Foreskin keratinocyte (primary cell): ENCODE measurements at places on chromosomes 7 and 10.
A peak's percentile ranks its signal among the peaks of the same experiment; 100 is the strongest.

GRCh38 chr7:116138202-116138801 is 72.0 kb upstream of the TES start:
- DNase-seq: no peak

DNA sequence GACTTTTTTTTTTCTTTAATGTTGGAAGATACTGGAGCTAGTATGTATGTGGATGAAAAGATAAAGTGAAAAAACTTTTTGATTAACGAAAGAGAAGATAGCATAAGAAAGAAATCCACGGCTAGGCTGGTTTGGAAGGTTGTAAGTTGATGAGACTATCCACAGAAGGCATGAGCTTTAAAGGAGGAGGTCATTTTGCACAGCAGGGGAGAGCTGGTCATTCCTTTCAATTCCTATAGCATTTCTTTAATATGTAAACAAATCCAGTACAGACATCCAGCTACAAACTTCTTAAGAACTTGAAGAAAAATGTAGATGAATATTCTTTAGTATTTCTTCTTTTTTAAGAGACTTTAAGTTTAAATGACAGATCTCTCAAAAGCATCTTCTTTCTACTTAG is 281.3 kb downstream of the CACNA2D1 start:
- DNase-seq: no peak

DNA sequence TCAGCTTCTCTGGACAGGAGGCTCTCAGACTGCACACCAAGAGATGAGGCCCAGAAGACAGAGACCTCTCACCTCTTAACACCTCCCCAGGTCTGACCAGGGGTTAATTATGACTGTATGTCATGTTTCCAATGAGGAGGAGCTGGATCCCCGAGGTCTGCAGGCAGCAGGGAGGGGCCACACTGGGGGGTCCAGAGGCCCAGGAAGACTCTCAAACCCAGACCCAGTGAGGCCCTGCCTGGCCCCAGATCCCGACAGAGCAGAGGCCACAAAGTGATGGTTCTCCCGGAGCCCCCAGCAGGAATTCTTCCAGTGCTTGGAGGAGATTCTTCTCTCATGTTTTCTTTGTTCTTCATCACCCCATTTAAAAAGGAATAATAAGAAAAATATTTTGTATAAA is 28.8 kb downstream of the PTPRN2 start:
- no peak for DNase-seq

DNA sequence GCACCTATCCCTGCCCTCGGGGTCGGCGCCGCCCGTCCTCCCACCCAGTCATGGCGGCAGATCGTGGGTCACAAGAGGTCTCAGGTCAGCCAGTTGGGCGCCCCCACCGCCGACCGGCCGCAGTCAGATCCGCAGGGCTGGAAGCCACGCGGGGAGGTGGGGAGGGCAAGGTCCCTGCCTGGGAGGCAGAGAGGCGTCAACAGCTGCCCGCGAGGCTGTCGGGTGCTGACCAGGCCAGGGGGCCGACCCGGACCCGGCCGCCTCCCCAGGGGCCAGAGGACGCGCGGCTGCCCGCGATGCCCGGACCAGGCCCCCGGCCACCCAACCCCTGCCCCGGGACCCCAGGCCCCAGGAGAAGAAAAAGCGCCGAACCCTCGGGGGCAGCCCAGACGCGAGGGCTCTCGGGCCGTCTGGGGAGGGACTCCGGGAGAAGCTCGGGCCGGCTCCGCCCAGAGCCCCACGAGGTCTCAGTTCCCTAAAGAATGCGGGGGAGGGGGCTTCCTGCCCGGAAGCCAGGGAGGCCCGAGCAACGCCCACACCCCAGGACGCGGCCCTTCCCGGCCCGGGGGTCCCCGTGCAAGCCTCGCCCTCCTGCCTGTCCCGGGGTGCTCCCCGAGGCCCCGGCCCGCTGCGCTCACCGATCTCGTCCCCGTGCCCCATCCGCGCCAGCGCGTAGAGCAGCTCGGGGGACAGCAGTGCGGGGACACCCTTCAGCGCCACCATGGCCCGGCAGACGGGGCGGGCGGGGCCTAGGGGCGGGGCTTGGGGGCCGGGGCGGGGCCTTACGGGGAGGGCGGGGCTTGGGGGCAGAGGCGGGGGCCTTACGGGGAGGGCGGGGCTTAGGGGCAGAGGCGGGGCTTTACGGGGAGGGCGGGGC is at the start of gene FUOM:
Gene FUOM (minus strand): TSS at position 735 of the 877 bp plus-strand sequence. CDS start 12 bp downstream, at position 723.
- DNase-seq: no peak

DNA sequence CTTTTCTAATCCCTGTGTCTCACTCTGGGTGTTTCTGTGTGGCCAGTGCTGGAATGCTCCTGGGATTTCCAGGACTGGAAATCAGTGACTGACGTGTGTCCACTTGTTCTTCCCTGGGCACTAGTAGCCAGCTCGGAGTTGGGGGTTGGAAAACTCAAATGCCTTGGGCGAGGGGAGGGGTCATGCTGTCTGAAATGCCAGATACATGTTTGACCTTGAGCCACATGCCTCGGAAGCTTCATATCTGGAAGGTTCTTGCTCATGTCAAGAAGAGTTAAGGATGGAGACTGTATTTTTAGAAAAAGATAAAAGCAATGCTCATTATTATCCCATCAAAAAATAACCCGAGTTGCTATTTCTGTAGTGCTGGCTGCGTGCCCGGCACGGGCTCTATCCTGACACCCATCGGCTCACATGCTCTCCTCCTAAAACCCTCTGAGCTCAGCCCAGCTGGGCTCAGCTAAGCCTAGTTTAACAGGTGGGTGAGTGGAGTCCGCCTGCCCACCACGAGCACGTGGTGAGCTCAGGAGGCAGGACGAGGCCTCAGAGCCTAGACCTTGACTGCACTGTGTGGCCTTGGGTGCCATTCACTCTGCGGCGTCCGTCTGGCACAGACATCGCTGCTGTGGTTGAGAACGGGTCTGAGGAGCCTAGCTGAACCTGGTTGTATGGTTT is 6.4 kb downstream of the DPYSL4 start:
- DNase-seq: peak; percentile 10
